Stimulated activated CD8-positive, alpha-beta memory T cell treated with anti-CD3 and anti-CD28 coated beads, Interleukin-7, amount 100 ng/mL, for 4 hours (primary cell): ENCODE measurements at places on chromosomes 6 and 20.

GRCh38 chr6:114053791-114054190 lies 82.8 kb upstream of the HDAC2 start:
- no peak for DNase-seq

GRCh38 chr6:3812596-3812995 lies 36.6 kb upstream of the FAM50B start:
- no peak for DNase-seq

- DNase-seq = no peak
These were observed 236.6 kb downstream of the SLC24A3 start for GRCh38 chr20:19449051-19449450.

GRCh38 chr6:4295058-4295782 lies 159.8 kb upstream of the ECI2 start:
- DNase-seq = no peak

GRCh38 chr6:118708055-118708454 lies 56.7 kb upstream of the CEP85L start:
- DNase-seq = no peak
